AG09309 (cell line): ENCODE measurements at places on chromosomes 11 and 22.

GRCh38 chr22:19429950-19430889, 1.3 kb downstream of the HIRA start:
- DNase-seq: no peak

GRCh38 chr11:46363031-46363407, 15.8 kb downstream of the DGKZ start:
- no peak for DNase-seq

GRCh38 chr22:30803679-30804078, 109.0 kb downstream of the OSBP2 start:
- DNase-seq: no peak

DNA sequence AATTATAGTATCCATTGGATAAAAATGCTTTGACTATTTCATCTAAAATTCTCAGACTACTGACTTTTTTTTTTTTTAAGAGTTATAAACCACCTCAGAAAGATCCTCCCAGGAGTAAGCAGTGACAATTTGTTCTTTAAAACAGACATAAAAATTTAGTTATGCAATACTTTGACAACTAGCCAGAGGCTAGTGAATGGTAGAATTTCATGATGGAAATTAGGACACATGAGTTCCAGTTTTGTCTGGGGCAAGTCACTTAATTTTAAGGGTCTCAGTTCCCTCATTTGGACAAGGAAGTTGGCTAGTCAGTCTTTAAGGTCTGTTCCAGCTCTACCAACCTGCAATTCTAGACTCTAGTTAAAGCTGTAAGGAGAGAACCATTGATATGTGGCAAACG, 2.9 kb downstream of the IL18 start:
- DNase-seq: no peak

DNA sequence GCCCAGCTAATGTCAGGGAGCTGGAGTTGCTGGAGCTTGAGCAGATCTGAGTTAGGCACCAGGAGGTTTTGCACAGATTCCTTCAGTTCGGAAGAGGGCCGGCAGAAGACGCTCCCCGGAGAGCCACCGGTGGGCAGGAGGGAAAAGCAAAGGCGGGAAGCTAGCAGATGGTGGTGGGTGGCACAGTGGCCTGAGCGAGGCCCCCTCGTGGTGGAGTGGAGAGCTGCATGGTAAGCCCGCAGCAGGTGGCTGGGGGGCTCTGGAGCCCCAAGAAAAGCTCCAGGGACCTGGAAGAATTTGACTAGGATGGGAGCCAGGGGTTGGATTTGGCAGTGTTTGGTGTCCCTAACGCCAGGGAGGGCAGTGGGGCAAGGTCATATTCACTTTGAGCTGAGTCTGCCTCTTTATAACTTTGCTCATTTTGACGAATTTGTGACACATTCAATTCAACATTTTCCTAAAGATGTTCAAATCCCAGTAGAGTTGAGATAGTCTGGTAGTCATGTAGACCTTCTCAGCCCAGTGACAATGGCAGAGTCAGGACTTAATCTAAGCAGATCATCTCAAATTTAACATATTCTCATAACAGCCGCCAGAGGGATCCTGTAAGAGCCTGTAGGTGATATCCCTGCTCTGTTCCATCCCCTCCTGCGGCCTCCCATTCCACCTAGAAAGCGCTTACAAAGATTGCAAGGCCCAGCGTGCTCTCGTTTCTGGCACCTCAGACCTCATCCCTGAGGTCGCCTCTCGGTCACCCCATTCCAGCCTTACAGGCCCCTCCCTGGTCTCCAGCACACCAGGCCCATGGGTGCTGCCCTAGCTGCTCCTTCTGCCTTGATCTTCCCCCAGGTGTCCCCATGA, 57.9 kb downstream of the TRIM29 start:
- no peak for DNase-seq

GRCh38 chr22:36258701-36259614, 6.0 kb downstream of the APOL1 start:
- DNase-seq: no peak

GRCh38 chr11:65423516-65424204, 1.1 kb downstream of the NEAT1 start:
- DNase-seq: peak; percentile 11

GRCh38 chr11:85095239-85095638, 531.9 kb downstream of the DLG2 start:
- DNase-seq: no peak
